ENCODE measurements at places on chromosomes 11 and 22.

DNA sequence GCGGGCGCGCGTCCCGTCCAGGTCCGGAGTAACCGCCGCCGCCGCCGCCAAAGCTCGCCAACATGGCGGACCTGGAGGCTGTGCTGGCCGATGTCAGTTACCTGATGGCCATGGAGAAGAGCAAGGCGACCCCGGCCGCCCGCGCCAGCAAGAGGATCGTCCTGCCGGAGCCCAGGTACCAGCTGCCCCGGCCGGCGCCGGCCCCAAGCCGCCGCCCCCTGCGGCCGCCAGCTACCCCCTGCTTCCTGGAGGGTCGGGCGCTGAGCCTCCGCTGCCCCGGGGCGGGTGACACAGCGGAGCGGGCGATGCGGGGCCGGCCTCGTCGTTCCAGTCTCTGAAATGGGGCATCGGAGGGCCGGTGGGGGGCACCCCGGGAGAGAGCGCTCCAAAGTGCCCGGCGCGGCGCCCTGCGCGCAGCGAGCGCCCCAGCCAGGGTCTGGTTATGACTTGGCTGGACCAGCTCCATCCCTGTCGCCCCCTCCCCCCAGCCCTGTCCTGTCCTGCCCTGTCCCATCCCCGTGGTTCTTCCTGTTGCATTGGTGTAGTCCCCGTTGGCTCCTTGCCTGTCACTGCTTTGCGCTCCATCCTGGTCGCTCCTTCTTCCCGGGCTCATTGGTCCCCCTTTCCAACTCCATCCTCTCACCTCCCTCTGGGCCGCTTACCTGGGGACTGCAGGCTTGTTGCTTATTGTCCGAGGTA is 653 bp downstream of the GRK3 start:
- DNase-seq, result peak; percentile 44

DNA sequence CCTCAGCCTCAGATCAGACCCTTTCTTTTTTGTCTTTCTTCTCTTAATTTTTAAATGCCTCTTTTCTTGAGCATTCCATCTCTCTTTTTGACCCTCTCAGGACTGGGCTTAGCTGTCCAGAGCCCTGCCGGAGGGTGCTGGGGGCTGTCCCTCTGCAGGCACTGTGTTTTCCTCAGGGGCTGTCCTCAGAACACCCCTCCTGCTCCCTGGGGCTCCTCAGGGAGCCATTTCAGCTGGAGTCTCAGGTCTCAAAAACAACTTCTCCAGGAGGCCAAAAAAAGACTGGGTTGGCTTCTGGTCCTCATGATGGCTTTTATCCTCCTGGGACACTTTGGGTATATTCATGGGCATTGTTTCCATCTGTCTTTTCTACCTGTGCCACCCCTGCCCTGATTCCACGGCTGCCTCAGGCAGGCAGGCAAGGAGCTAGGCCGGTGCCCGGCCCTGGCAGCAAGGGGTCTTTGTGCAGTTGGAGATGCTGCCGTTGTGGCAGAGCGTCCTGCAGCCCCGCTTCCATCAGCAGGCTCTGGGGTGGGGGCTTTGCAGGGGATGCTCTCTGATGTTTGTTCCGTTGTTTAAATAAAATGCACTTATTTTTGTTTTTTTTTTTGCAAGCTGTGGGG is 85.1 kb downstream of the CEP164 start:
- DNase-seq, result no peak

- no peak for DNase-seq
Observed at GRCh38 chr11:86582898-86583297, 89.5 kb downstream of the ME3 start.

- DNase-seq, result peak; percentile 65
Observed at GRCh38 chr11:128039140-128040021, 548.0 kb downstream of the ETS1 start.

DNA sequence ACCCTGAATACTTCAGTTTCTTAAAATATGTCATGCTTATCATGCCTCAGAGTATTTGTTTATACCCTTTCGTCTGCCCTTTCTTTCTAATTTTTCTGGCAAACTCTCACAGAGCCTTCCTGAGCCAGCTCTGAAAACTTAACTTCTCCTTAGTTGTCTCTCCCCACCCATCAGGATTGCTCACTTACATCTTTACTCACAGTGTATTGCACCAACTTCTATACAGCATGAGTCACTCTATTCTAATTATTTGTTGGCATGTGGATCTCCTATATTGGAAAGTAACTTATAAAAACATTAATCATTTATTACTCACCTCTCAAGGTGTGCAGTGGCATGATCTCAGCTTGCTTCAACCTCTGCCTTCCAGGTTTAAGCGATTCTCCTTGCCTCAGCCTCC is 114.9 kb downstream of the FANCF start:
- DNase-seq, result peak; percentile 4

DNA sequence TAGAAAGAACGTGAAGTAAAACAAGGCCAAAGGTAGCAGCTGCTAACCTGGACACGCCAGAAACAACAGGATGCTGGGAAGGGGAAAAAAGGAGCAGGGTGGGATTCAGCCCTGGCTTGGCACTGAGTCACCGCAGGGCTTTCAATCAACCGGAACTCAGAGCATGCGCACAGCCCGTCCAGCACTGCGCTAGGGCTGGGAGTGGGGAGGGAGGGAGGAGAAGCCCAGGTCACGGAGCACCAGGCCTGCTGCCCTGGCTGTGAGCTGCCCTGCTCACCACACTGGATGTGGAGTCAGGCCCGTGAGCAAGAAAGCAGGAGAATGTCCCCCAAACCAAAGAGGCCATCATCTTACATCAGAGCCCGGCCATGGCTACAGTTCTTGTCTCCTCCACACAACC is 51.5 kb downstream of the APOL1 start:
- DNase-seq, result no peak

- DNase-seq, result no peak
Observed at GRCh38 chr22:23525510-23525909, 54.6 kb downstream of the IGLL1 start.

- no peak for DNase-seq
Observed at GRCh38 chr11:33543823-33544222, 156.8 kb downstream of the C11orf91 start.

DNA sequence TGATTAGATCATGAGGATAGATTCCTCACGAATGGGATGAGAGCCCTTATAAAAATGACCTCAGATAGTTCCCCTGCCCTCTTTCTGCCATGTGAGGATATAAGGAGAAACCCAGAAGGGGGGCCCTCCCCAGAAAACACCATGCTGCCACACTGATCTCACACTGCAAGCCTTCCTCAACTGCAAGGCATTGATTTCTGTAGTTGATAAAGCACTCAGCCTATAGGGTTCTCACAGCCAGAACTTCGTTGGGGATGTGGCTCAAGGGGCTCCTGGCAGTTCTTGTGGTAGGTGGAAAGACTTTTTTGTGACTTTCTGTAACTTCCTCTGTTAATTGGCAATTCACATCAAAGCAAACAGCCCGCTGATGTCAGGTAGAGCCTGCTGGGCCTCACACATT is 108.9 kb downstream of the CD44 start:
- DNase-seq, result no peak

- DNase-seq, result no peak
Observed at GRCh38 chr11:44224867-44225501, 85.0 kb downstream of the ALX4 start.

- no peak for DNase-seq
Observed at GRCh38 chr11:6566704-6567370, 36.6 kb downstream of the RRP8 start.

DNA sequence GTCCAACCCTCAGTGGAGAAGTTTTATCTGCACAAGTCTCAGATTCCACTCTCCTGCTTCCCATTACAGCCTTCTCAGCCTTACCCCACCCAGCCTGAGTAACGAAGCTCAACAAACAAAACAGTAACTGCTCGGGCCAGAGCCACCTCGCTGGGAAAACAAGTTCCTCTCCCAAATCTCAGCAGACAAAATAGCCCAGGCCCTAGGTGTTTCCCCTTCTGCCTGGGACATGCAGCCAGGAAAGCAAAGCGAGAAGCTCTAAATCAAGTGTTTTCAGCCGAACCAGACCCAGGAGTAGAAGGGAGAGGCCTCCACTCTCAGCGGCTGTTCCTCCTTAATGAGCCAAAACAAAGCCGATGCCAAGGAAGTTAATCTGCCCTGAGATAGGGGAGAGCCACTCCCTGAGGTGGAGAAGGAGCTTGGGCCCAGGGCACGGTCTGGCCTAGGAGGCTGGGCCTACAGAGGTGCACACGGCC is 44.0 kb downstream of the LIF start:
- DNase-seq, result no peak

DNA sequence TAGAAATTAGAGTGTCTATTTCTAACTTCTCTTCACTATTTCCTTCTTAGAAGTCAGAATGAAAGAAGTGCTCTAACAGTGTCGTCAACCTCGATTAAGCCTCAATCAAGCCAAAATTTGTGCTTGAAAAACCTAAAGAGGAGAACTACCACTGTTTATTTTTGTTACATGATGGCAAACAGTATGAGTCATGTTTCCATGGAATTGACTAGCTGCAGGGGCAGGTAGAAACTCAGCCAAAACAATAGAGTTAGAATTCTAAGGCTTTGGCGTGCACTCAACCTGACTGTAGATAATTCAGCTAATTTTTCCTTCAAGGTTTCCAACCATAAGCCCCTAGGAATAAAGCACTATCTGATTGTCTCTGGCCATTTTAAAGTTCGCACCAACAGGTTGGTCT is 415.9 kb downstream of the ETS1 start:
- no peak for DNase-seq

DNA sequence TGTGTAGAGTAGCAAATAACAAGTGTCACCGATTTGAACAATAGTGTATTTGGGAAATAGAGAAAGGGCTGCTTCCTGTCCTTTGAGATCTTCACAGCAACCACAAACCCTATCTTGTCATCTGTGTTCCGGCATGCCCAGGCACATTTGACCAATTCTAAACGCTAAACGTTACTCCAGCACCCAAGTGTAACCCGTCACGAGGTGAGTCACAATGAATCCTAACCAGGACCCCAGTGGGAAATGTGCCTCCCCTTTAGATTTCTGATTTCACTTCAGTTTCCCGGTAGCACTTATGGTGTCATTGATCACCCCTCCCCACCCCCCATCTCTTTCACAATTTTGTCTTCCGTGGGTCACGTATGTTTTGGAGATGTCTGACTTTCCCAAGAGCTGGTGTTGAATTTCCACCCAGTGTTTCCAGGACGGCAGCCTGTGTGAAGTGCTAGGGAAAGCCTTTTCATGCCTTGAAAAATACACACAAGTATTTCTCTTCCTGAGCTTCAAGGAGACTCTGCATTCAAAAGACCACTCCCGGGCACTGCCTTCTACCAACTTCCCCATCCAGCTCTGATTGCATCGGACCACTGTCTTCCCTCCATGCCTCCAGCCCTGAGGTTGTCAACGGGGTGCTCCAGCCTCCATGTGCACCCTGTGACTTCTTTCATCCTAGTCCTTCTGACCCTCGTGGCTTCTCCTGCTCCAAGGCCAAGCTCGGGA is 10.5 kb upstream of the C11orf24 start:
- DNase-seq, result no peak

DNA sequence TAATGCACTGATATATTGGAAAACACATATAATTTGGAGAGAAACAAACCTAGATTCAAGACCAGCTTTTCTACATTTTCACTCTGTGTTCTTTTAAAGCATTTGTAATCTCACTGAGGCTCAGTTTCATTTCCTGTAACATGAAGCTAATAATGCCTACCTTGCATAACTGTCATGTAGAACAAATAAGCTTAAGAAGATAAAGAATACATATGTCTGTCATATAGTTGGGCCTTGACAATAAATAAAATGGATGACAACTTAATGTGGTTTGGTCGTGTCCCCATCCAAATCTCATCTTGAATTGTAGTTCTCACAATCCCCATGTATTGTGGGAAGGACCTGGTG is 35.2 kb upstream of the FIBIN start:
- no peak for DNase-seq

- DNase-seq, result no peak
Observed at GRCh38 chr22:36790648-36791047, 14.7 kb upstream of the IFT27 start.

DNA sequence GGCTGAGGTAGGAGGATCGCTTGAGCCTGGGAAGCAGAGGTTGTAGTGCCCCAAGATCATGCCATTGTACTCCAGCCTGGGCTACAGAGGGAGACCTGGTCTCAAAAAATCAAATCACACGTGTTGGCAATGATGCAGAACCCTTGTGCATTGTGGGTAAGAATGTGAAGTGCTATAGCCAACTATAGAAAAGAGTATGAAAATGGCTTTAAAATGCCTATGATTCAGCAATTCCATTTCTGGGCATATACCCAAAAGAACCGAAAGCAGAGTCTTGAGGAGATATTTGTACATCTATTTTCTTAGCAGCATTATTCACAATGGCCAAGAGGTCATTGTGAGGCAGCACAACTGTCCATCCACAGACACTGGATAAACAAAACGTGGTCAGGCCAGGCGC is 2.6 kb upstream of the FADS3 start:
- DNase-seq, result peak; percentile 66

GRCh38 chr11:13316528-13316961 is 39.0 kb downstream of the BMAL1 start:
- peak; percentile 63 for DNase-seq

GRCh38 chr11:73396985-73397384 is 20.8 kb downstream of the RELT start:
- no peak for DNase-seq

DNA sequence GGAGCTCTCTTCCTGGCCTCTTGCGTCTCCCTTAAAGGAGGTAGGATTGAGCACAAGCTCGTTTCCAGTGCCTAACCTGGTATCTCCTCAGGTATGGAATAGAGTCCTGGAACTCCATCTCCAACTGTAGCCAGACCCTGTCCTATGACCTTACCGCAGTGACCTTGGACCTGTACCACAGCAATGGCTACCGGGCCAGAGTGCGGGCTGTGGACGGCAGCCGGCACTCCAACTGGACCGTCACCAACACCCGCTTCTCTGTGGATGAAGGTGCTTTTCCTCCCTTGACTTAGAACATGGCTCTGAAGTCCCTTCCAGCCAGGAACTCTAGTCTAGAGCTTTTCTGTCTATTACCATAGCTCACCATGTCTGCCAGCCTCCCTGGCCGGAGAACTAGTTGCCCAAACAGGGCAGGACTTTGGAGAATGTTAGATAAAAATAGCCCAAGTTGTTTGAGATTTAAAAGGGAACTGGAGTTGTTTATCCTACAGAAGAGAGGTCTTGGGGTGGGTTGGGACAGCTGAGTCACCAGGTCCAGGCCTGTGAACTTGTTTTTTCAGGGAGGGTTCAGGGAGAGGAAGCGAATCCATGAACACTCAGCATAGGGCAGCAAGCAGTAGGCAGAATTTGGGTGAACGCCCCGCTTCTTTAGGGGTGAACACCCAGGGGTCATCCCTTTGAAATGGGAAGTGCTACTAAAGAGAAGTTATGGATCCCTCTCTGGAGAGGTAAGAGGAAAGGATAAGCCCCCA is 3.3 kb downstream of the IL10RA start:
- DNase-seq, result no peak

DNA sequence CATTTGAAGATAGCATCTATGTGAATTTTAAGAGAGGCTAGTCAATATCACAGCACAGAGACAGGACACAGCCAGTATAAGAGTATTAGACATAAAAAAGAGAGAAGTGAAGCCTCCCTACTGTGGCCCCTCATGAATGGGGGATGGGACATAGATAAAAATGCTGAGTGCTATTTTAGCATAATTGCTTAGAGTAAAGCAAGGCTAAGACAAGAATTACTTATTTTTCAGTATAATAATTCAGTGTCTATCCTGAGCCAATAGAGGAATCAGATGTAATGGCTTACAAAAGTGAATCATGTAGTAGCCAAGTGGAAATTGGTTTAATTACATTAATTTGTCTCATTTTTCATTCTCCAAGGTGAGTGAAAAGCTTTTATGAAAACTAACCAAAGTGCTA is 419.5 kb downstream of the NELL1 start:
- DNase-seq, result no peak
